ENCODE measurements at places on chromosomes 5 and 9.

GRCh38 chr5:80193401-80193800 is 62.4 kb downstream of the SERINC5 start:
- DNase-seq: no peak

- no peak for DNase-seq
Observed at GRCh38 chr5:129857116-129857515, 47.1 kb upstream of the CHSY3 start.

- DNase-seq: no peak
Observed at GRCh38 chr5:76104027-76104426, 20.8 kb downstream of the SV2C start.

- no peak for DNase-seq
Observed at GRCh38 chr5:74630453-74631066, 10.0 kb downstream of the ENC1 start.

DNA sequence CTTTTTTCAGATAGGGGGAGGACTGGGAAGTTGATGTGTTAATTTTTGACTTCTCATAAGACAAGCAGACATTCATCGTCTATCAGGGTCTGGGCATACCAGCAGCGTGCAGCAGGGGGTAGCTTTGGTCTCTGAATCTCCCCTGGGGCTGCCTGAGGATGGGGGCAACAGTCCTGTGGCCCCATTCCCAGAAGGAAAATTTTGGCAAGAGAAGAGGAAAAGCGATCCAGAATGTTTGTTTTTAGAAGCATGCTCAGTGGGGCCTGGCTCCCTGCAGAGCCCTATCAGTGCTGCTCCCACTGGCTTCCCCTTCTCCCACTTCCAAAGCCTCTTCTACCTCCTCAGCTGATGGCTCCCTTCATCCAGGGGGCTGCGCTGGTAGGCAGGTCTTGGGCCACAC is 194.8 kb upstream of the IL12B start:
- no peak for DNase-seq

DNA sequence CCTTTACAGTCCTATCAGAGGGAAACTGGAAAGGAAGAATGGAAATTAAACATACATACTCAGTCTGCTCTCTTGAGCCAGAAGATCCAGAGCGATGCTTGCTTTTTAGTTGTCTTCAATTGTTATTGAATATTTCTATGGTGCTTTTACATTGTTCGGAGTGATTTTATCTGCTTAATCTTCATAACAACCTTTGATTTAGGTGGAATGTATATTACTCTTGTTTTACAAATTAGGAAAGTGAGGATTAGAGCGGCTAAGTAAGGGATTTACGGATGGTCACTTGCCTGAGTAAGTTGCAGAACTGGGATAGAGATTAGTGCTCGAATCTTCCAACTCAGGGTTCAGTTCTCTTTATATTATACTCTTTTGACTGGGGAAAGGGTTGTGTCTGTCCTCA is 69.1 kb downstream of the PBX3 start:
- no peak for DNase-seq

GRCh38 chr5:74581988-74582365 is 58.6 kb downstream of the ENC1 start:
- DNase-seq: no peak
